Activated T-helper 1 cell treated with anti-CD3 and anti-CD28 coated beads, Interleukin-2, amount 50 U/mL, for 16 hours (primary cell): ENCODE measurements at places on chromosomes 6 and 20.

- no peak for DNase-seq
These were observed 17.4 kb upstream of the CSE1L start for GRCh38 chr20:49028684-49029083.

GRCh38 chr20:23541330-23541729 is 27.0 kb downstream of the CST9L start:
- no peak for DNase-seq

- DNase-seq = no peak
These were observed 191.7 kb upstream of the HSF2 start for GRCh38 chr6:122207794-122208193.

- no peak for DNase-seq
These were observed at the start of gene COL20A1 for GRCh38 chr20:63292904-63293303. Gene COL20A1 (plus strand): TSS chr20:63293186. CDS start chr20:63295108, 1,922 bp downstream.

GRCh38 chr20:17538517-17539170 is 7.5 kb upstream of the BFSP1 start:
- DNase-seq = no peak

DNA sequence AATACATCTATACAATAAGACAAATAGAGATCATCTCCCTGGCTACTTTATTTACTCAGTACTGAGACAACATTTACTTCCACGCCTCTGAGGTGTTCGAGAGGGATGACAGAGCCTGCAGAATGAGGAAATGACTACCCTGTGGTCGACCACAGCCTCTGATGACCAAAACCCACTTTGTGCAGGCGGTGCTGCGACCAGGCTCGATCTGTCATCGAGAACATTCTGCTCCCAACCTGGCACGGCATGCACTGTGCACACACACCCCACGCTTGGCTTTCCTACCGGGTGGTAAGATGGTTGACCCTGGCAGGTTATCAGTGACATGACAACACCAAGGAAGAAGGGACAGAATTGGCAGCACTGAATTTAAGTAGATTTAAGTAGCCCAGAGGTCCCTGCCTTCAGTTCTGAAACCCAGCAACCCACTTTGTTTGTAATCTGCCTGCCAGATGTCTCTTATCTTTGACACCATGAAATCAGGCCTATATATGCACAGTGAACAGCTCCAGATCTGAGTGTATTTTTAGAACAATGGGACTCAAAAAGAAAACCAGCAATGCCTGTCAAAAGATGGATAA is 42.6 kb downstream of the TTI1 start:
- no peak for DNase-seq

DNA sequence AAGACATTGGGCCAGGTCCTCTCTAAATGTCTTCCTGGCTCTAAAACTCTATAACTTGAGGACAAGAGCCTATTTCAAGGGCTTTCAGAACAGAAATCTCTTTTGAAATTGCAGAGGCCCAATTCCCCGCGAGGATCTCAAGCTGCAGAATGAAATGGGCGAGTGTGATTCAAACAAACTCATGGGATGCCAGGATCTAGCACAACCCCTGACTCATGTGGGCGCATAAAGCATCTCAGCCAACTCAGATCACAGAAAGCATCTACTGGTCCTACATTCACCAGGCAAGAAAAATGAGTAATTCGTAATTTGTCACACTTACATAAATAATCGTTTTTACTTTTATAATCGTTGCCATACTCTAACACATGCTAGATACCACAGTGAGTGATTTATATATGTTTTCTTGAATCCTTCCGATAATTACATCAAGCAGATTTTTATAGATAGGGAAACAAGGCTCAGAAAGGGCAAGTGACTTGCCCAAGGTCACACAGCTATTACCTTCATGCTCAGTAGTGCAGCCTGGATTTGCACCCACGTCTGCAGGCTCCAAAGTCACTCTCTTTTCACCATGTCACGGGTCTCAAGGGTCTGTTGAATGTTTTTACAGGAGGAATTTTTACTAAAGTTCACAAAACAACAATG is 26.2 kb downstream of the FOXF2 start:
- DNase-seq = no peak

- DNase-seq = no peak
These were observed 116.6 kb downstream of the ZFAND3 start for GRCh38 chr6:37936150-37936549.

DNA sequence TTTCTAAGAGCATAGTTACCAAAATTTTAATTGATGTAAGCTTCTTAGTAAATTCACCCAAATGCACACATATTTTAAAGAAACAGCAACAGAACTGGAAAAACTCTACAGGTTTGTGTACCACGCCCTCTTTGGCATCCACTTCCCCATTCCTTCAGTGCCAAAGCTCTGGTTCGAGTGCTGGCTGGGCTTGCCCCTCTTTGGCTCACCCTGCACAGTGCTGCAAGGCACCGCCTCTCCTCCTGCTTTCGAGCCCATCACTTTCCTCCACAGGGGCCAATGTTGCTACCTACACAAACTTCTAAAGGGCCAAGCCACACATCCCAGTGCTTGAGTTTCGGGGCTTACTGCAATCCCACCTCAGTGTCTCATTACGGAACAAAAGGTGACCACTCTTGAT is 9.6 kb downstream of the LRP11 start:
- DNase-seq = no peak

DNA sequence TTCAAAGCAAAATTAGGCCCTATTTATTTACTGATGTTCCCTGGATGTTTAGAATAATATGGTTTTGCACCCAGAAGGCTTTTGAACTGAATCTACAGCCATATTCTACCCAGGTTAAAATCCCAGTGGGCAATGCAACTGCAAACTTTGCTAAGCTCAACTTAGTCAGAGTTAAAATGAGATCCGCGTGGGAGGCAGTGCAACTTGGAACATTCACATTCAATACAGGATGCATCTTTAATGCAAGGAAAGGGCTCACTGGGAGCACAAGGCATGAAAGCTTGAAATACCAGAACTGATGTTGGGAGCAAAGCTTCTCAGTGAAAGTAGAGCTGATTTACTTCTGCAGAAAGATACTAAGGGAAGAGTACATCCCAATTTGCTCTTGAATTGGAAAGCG is 281.2 kb upstream of the DEFB112 start:
- DNase-seq = no peak

DNA sequence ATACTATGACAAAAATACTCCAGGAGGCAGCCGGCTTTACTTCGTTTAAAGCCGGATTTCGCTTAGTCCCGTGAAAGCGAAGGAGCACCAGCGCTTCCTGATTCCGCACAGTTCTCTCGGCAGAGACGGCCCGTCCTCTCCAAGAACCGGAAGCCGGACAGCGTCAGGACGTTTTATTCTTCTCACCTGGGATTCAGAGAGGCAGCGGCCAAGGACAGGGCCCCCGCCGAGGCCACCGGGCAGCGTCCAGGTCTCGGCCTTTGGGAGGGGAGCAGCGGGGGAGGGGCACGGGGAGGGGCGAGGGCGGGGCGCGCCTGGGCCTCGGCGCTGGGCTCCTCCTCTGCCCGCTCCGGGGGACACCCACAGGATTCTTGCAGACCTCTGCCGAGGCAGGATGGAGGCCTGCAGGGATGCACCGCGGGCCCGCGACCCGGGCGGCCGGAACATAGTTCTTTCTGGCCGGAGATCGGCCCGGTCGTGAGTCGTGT is 2.8 kb upstream of the DIDO1 start:
- peak; percentile 14 for DNase-seq

DNA sequence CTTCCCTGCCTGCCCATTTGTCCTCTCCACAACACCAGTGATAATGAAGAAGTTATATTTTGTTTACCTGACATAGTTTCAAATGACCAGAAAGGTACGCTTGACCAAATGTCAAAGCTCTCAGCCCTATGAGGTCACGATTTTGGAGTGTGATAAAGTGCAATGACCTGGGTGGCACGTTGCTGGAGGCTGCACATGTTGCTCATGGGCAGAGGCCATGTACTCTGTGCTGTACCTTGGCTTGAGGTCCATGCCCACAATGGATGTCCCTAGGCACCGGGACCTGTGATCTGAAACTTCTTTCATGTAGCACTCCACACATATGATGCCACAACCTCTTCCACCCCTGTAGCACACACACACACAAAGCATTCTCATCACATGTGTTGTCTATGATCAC is 164.0 kb upstream of the HEY2 start:
- DNase-seq = no peak

DNA sequence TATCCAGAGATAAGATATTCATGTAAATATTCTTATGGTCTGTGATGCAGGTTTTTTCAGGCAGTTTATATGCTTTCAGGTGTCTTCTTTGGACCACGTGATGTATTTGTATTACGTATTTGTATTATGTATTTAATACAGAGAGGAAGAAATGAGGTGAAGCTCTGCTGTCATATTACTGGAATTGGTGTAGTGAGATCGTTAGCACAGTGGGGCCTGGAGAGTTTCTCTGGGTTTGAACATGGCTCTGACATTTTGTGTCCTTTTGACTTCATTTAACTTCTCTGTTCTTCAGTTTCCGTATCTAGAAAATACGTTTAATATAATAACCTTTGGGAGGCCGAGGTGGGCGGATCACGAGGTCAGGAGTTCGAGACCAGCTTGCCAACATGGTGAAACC is 1.6 kb upstream of the PRIM2 start:
- no peak for DNase-seq

- no peak for DNase-seq
These were observed 43.0 kb downstream of the FAM184A start for GRCh38 chr6:119035459-119035858.

- no peak for DNase-seq
These were observed 21.1 kb downstream of the PNPLA1 start for GRCh38 chr6:36290668-36291620.

DNA sequence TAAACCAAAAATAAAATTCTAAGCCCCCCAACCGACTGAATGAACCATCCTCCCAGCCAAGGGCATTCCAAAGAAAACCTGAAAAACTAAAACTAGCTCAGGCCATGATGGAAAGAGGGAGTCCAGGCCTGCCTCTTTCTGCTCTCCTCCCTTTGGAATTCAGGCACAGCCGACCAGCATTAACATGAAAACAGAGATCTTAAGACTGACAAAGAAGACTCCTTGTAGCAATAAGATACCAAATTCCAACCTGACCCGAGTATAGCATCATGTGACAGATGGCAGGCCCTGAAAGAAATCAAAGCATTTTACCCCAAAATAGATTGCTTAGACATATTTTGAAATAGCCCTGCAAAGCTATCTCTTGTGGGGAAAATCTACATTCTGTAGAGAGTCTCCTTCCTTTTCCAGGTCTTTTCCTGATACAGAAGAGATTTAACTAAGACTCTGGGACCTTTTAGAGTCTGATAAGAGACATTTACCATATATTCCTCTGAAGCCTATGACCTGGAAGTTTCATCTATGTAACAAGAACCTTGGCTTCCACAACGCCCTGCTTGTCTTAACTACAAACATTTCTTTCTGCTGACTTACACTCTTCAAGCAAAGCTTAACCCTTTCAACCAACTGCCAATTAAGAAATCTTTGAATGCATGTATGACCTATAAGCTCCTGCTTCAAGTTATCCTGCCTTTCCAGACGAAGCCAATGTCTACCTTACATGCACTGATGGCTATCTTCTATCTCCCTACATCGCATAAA is 22.2 kb upstream of the TXLNB start:
- DNase-seq = no peak

DNA sequence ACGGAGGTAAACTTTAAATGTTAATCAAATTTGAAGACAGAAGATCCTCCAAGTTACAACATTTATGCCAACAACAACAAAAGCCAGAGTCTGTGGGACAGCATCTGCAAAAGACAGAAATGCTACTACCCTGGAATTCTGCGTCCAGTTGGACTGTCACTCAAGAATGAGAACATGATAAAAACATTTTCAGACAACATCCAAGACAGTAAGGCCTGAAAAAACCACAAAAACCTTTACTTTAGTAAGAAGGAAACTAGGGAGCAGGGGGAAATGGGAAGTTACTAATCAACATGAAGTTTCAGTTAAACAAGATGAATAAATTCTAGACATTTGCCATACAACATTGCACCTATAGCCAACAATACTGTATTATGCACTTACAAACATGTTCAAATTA is 77.6 kb downstream of the MLIP start:
- no peak for DNase-seq

- no peak for DNase-seq
These were observed 1136.0 kb downstream of the HACE1 start for GRCh38 chr6:103723438-103724322.

- no peak for DNase-seq
These were observed 115.1 kb downstream of the JAG1 start for GRCh38 chr20:10558635-10559187.

DNA sequence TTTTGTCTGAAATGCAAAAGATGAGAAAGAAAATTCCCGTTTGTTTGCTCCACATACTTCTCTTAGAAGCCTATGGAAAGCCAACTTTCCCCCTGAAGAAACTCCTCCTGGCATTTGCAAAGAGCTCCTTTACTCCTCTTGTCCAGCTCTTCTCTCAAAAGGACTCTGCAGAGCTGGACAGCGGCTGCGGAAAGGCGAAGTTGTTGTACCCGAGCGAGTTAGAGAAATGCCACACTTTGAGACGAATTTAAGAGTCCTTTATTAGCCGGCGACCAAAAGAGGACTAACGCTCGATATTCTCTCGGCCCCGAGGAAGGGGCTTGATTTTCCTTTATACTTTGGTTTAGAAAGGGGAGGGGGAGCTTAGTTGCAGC is 157.8 kb downstream of the TRIM27 start:
- DNase-seq = no peak

DNA sequence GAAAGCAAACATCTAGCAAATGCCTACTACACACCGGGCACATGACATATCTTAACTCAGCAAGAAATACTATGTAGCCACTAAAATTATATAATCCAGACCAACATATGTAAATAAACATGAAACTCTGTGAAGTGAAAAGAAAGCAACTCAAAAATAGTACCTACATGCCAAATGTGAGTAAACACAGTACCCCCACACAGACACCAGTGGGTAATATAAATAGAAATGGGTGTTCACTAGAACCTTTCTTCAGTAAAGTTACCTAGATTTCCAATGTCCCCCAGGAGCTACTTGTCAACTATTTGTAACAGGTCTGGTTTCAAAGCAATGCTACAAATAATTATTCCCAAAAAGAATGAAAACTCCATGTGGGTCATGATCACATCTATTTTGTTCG is 25.5 kb downstream of the TRERF1 start:
- no peak for DNase-seq

- DNase-seq = no peak
These were observed 33.3 kb upstream of the ADGRF4 start for GRCh38 chr6:47665112-47665511.

GRCh38 chr6:130760006-130760405 is 67.2 kb upstream of the SMLR1 start:
- DNase-seq = no peak

GRCh38 chr20:62917720-62918119 is 8.6 kb downstream of the DIDO1 start:
- no peak for DNase-seq

DNA sequence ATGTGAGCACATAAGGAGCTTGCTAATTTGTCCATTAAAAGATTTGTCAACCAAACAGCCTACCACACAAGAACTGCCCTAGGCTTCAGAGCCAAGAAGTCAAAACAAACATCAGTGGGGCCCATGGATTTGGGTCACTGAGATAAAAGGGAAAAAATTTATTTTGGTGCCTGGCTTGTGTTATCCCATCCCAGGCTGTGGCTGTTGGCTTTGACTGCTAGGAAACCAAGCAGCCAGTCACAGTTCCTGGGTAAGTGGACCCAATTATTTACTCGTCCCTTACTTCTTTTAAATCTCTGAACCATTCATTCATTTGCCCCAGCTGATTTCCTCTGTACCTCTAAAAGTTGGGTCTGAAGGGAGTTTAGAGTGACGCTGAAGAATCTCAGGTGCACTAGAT is 41.3 kb downstream of the EDN1 start:
- no peak for DNase-seq
